CD4-positive, alpha-beta T cell treated with Interleukin-4 for 4 hours (primary cell): ENCODE measurements at places on chromosomes 2 and 18.

DNA sequence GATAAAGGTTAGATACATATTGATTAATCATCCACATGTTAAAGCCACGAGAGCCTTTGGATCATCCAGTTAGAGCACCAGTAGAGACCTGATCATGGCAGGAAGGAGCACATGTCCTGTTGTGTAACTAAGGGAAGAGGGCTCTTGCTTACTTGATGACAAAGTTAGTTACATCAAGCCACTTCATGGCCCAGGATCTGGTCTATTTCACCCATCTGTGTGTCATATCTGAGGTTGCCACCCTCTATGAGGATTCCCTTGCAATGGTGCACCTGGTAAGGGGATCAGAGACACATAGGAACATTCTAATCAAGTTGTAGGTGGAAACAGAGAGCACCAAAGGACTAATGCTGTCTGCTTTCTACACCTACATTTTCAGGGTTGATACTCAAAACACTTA, 6.7 kb downstream of the ANKAR start:
- DNase-seq, result no peak

DNA sequence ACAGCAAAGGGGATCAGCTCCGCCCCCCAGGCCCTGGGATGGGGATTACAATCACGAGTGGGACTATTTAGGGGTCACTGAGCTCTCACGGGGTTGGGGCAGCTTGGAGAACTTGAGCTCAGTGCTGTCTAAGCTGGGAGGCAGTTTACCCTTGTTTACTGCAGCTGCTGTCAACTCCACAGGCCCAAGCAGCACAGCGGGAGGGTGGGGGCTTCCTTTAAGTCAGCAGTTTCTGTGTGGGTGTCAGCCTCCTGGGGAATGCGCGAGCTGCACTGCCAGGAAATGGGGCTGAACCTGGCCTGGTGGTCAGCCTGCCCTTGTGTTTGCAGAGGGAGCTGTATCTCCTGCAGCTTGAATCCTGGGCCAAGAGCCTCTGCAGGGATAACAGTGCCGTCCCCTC, 29.8 kb downstream of the TOGARAM2 start:
- peak; percentile 51 for DNase-seq

DNA sequence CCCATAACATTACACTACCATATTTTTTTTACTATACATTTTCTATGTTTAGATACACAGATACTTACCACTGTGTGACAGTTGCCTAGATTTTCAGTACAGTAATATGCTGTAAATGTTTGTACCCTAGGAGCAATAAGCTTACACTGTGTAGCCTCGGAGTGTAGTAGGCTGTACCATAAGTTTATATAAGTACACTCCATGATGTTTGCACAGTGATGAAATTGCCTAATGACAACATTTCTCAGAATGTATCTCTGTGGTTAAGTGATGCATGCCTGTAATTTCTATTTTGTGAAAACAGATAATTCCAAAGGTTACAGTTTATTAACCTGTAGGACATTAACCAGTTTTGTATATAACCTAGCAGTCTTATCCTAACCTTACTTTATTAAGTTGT, 128.1 kb upstream of the RBMS1 start:
- no peak for DNase-seq

GRCh38 chr2:46555011-46555410, 75.6 kb downstream of the TMEM247 start:
- DNase-seq, result peak; percentile 48

DNA sequence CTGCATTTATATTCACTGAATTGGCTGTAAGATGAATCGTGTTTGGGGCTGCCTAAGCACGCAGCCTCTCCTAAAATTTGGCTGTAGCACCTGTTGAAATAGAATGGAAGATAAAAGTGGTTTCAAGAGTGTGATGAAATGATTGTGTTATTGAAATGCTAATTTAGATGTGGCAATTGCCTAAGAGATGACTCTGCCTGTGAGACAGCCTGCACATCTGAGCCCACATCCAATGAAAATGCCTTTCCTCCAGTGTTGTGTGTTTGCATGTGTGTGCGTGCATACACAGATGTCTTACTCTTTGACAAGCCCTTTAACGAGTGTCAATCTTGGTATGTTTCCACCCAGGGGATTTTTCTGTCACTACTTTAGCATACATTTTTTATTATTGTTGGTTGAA, 346.9 kb downstream of the MEIS1 start:
- DNase-seq, result no peak

GRCh38 chr2:158305501-158305900, 151.1 kb downstream of the CCDC148 start:
- no peak for DNase-seq

- DNase-seq, result no peak
Measured at GRCh38 chr2:27967076-27967475, 76.5 kb downstream of the BABAM2 start.
